ENCODE measurements at places on chromosomes 1 and 21.

GRCh38 chr1:29444782-29445729 is 208.7 kb downstream of the PTPRU start:
- DNase-seq: no peak

- DNase-seq: no peak
Observed at GRCh38 chr1:230048322-230048721, 18.7 kb upstream of the GALNT2 start.

DNA sequence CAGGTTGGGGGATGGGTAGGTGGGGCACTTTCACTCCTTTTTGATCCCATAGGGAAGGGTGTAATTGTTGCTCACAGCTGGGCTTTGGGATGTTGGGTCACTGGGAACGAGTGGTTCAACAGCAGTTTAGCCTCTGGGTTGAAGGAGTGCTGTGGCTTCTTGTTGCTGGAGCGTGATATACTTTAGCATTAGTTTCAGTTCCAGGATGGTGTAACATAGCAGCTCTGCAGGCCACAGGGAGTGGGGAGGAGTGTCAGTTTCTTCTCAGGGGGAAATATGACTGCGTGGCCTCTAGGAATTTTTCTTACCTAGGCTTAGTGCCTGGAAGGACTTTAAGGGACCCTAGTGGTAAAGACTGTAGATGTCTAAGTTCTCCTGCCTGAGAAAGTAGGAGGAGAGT is 1105.3 kb upstream of the TMPRSS15 start:
- DNase-seq: no peak

- DNase-seq: no peak
Observed at GRCh38 chr1:218711001-218711400, 365.9 kb downstream of the TGFB2 start.

All from smooth muscle cell of the brain vasculature (primary cell).